SJCRH30 (cell line): ENCODE measurements at places on chromosomes 16 and 17. TPM values are rescaled to one million over a fixed set of nuclear protein-coding genes. Genes with fewer than 3 reads are reported as not detected.

- DNase-seq = peak; percentile 10
- no peak overlapping the region for H3K27ac ChIP-seq
These were observed 29.5 kb upstream of the CRISPLD2 start for GRCh38 chr16:84790301-84790700.

- DNase-seq = no peak
- no peak overlapping the region for H3K27ac ChIP-seq
- H3K36me3 ChIP-seq = no peaks in the 10 kb centered on the region
- no peaks in the 10 kb centered on the region for H3K4me1 ChIP-seq
- no peak overlapping the region for H3K4me3 ChIP-seq
These were observed 186.0 kb upstream of the ZNF469 start for GRCh38 chr16:88196471-88197400.

DNA sequence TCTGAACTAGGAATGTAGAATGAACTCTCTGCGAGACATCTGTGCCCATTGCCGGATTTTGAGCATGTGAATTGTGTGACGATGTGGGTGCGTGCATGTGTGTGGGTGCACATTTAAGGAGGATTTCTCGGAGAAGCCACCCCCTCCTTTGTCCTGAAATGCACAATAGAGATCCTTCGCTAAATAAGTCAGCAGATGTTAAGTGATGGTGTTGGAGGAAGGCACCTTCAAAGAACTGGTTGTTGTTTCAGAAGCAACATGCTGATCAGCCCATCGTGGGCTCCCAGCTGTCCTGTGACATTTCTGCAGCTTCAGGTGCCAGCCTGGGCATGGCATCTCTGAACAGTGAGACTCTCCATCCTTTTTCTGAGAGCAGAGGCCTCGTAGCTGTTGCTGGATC, 194.9 kb downstream of the MSI2 start:
- no peaks in the 10 kb centered on the region for H3K27me3 ChIP-seq
- H3K36me3 ChIP-seq = no peaks in the 10 kb centered on the region
- H3K4me1 ChIP-seq = peaks cover 9% of the 10 kb centered on the region

GRCh38 chr16:53771655-53772497, 67.9 kb downstream of the FTO start:
- DNase-seq = no peak
- no peak overlapping the region for H3K27ac ChIP-seq
- H3K4me3 ChIP-seq = no peak overlapping the region
- H3K4me1 ChIP-seq = peaks cover 55% of the 10 kb centered on the region
- no peaks in the 10 kb centered on the region for H3K36me3 ChIP-seq
- H3K27me3 ChIP-seq = no peaks in the 10 kb centered on the region

DNA sequence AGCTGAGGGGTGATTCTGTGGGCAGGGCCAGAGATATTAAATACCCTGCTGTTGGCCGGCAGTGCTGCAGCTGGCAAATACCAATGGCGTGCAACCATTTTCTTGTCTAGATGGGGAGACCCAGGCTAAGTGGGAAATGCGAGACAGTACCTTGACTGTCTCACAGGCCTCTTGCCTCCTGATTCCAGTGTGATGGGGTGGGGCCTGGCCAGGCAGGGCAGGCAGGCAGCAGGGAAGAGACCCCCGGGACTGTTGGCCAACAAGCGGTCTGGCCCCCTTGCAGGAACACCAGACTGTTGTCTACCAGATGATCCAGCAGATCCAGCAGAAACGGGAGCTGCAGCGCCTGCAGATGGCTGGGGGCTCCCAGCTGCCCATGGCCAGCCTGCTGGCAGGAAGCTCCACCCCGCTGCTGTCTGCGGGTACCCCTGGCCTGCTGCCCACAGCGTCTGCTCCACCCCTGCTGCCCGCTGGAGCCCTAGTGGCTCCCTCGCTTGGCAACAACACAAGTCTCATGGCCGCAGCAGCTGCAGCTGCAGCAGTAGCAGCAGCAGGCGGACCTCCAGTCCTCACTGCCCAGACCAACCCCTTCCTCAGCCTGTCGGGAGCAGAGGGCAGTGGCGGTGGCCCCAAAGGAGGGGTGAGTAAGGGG, 5.7 kb upstream of the CISD3 start:
- H3K4me3 ChIP-seq = 0 out of 2 replicates have a peak overlapping the region, but pooled peaks have one; percentile 10
- peak overlapping the region; percentile 65 for H3K27ac ChIP-seq
- no peaks in the 10 kb centered on the region for H3K27me3 ChIP-seq
- peak; percentile 90 for DNase-seq

DNA sequence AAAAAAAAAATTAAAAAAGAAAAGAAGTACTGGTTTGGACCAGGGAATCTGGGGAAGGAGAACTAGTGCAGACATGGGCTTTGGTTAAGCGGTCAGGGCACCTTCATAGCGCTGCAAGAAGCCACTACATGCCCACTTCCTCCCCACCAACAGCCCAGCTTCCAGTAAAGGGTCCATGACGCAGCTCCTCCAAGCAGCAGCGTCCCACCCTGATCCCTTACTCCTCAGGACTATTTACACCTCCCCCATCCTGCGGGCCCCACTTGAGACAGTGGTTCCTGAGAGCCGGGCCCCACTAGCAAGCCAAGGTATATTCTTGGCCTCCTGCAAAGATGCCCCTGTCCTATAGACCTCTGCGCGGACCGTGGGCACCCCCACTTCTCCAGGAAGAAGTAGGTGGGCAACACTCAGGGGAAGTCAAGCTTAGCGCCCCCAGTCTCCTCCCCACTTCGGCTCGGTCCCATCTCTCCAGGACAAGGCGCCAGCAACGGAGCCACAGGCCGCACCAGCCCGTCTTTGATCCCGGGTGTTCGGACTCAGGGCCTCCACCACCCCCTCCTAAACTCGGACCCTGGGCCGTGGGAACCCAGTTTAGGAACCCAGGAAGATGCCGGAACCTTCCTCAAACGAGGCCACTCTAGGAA, 913 bp upstream of the PRR14 start:
- no peak for DNase-seq
- peak overlapping the region; percentile 58 for H3K27ac ChIP-seq
- H3K27me3 ChIP-seq = 0 out of 2 replicates have a peak, but pooled peaks cover 2% of the 10 kb centered on the region
- H3K4me3 ChIP-seq = peak overlapping the region; percentile 76

DNA sequence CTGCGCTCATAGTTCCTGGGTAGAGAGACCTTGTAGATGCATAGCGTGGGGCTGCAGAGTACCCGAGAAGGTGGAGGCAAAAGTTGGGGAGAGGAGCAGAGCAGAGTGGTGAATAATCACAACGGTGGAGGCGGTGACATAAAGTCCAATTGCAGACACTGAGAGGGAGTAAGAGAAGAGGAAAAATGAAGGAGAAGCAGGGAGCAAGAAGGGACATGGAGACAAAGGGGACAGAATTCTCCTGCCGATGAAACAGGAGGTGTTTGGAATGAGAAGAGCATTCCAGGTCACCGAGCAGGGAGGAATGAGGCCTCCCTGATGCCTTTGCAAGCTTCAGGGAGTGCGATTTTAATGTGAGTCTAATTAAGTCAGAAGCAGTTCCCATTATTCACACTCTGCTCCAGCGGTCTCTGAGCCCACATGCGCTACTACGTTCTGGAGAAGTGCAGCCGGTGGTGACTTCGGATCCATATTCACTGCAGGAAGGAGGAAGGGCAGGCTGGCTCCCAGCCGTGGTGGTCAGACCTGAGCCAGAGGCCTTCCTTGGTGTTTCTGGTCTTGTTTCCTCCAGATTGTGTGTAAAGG, 108.0 kb upstream of the DNAH9 start:
- H3K4me1 ChIP-seq = no peaks in the 10 kb centered on the region
- no peak overlapping the region for H3K4me3 ChIP-seq
- H3K36me3 ChIP-seq = no peaks in the 10 kb centered on the region

GRCh38 chr17:47776330-47777197, 43.5 kb downstream of the TBX21 start:
- DNase-seq = peak; percentile 24
- H3K36me3 ChIP-seq = no peaks in the 10 kb centered on the region
- no peak overlapping the region for H3K27ac ChIP-seq
- peaks cover 6% of the 10 kb centered on the region; the same call in 1 of the 2 replicates for H3K27me3 ChIP-seq
- no peak overlapping the region for H3K4me3 ChIP-seq

COG4 gene
- total RNA-seq = 25.4 and 26.4 TPM in 2 replicates
